ENCODE measurements at places on chromosomes 5 and 9.

- no peak for DNase-seq
Observed at GRCh38 chr5:63805151-63805550, 157.1 kb downstream of the HTR1A start.

GRCh38 chr9:123537809-123538208 lies 181.8 kb downstream of the CRB2 start:
- no peak for DNase-seq

DNA sequence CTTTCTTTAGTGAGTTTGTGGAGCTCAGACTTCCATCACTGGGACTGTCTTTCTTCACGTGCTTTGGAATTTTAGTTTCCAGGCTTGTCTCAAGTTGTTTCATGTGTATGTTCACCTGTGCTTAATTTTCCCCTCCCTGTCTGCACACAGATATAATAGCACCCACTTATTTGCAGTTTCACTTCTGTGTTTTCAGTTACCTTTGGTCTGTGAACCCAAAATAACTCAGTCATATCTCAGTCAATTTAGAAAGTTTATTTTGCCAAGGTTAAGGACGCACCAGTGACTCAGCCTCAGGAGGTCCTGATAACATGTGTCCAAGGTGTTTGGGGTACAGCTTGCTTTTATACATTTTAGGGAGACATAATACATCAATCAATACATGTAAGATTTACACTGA lies 330.4 kb downstream of the ICE1 start:
- DNase-seq = no peak

GRCh38 chr9:81609782-81610739 lies 79.3 kb downstream of the TLE1 start:
- DNase-seq = no peak

DNA sequence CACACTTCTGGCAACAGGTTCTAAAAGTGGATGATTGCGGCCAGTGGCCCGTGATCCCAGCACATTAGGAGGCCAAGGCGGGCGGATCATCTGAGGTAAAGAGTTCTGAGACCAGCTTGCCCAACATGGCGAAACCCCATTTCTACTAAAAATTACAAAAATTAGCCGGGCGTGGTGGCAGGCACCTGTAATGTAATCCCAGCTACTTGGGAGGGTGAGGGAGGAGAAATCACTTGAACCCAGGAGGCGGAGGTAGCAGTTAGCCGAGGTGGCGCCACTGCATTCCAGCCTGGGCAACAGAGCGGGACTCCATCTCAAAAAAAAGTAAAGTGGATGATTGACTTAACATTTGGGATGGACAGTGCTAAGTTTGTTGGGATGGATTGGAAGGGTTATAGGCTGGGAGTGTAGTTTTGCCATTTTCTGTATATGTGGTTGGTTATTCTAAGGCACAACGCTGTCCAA lies 3.4 kb downstream of the MATR3 start:
- DNase-seq = no peak

DNA sequence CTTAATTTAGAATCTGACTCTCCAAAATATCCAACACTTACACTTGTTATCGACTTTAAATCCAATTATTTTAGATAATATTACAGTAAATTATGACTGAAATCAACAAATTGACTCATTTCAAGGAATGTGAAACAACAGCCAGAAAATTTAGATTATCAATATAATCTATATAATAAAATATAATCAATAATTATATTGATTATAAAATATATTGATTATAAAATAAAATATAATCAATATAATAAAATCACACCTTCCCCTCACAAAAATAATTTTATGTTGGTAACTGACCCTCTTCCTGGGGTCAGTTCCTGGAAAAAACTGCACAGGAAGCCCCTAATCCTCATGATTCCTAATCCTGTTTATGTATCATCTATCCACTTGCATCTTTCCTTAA lies 91.1 kb downstream of the CEMIP2 start:
- DNase-seq = no peak

GRCh38 chr5:93595420-93596147 lies 12.6 kb downstream of the NR2F1 start:
- DNase-seq = no peak

GRCh38 chr9:625613-626012 lies 215.9 kb upstream of the DMRT1 start:
- DNase-seq = no peak

All from CD8-positive, alpha-beta memory T cell (primary cell).